Muscle of back (tissue), 13 donors: ENCODE measurements at places on chromosomes 2 and 18.

DNA sequence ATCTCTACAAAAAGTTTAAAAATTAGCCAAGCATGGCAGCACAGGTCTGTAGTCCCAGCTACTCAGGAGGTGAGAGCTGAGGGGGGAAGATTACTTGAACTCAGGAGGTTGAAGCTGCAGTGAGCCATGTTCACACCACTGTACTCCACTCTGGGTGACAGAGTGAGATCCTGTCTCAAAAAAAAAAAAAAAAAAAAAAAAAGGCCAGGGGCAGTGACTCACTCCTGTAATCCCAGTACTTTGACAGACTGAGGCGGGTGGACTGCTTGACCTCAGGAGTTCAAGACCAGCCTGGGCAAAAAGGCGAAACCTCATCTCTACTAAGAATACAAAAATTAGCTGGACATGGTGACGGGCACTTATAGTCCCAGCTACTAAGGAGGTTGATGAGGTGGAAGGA lies 37.0 kb downstream of the PUM2 start:
- no peak for DNase-seq

DNA sequence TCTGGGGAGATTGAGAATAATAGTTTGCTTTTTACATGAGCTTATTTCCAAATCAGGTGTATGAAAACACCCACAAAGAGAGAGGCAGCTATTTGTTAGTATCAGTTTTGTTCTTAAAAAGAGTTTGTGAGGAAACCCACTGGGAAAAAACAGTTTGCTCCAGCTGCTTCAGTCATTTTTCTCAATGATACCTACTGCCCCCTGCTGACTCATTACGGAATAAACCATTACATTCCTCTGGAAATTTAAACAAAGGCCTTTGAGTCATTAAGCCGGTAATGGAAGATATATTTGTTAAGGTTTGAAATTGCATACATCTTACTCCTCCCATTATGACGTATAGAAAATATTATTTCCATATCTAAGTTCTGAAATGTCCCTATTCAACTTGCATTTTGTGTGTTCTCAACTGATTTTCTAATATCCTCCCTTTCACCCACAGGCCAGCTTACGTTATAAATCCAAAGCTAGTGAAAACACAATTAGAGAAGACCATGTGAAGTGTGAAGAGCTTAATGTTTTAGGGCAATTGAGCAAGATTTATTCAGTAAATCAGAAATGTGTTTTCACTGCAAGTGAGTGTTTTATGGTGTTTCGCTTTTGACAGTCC lies 761.6 kb downstream of the DSC3 start:
- peak; percentile 72 for DNase-seq

DNA sequence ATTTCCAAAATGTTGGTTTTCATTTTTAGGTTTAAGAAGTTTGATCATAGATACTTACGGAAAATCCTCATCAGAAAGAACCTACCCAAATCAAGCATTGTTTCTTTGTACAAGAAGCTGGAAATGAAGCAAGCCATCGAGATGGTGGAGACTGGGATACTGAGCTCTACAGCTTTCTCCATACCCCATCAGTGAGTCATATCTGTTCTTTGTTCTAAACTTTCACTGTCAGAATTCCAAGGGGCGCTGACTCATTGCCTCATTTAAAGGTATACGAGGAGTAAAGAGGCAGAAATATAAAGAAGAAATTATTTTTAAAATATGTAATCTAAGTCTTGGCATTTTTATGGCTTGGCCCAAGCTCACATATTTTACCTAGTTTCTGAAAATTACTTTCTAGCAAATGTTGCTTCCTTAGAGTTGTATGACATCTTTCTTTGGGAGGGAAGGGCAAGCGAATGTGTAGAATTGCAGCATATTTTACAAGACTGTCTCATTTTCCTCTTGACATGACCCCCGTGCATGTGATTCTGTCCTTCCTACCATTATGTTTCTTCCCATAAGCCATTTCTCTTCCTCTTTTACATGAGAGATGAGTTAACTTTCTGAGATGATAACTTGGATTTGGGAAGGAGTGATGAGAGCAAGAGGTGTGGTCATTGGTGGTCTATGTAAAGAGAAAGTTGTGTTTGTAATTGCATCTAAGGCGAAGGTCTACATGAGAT lies 41.2 kb downstream of the SLC9A4 start:
- DNase-seq, result peak; percentile 87

GRCh38 chr18:51739044-51739666 lies 541.7 kb upstream of the MEX3C start:
- DNase-seq, result no peak

DNA sequence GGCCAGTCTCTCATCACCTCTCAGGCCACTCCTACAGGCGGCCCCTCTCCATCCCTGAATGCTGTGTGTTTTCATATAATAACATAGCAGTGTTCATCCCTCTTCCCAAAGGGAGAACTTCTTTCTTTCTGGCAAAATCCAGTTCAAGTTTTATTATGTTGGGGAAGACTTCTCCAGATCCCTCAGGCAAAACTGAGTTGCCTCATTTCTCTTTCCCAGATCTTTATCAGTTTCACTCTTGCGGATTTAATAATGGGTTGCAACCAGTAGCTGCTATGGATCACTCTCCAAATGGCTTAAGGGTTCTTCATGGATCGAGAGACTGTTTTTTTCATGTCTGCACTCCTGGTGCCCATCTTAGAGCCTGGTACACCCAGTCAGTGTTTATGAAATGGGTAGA lies 129.9 kb downstream of the FHOD3 start:
- no peak for DNase-seq

DNA sequence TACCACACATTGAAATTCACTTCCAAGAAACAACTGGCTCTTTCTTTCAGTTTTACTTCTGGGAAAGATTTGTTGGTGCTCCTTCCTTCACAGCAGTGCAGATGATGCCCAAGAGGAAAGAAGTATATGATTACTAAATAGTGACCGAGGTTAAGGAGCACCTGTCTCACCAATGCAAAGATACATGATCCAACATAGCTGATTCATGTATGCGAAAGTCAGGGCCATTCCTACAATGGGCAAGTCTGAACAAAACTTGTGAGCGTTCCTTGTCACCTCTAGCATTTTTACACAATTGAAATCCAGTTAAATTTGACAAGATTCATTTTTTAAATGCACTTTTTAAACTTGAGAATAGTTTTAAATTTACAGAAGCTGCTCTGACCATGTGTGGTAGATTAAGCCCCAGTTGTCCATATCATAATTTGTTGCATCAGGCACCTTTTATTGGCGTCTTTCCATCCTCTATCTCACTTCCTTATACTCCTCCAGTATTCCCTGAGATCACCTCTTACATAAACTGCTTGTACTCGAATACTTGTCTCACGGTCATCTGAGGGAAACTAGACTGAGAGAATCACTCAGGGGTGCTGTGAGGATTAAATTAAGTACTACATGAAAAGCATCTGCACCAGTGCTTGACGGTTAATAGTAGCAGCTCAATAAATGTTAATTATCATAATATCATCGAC lies 438.8 kb upstream of the CDH20 start:
- DNase-seq, result no peak

GRCh38 chr18:49980896-49981295 lies 167.6 kb upstream of the ACAA2 start:
- peak; percentile 65 for DNase-seq
